Activated T-helper 9 cell treated with anti-CD3 and anti-CD28 coated beads, Interleukin-2, amount 50 U/mL, for 16 hours (primary cell): ENCODE measurements at places on chromosomes 13 and 19.

DNA sequence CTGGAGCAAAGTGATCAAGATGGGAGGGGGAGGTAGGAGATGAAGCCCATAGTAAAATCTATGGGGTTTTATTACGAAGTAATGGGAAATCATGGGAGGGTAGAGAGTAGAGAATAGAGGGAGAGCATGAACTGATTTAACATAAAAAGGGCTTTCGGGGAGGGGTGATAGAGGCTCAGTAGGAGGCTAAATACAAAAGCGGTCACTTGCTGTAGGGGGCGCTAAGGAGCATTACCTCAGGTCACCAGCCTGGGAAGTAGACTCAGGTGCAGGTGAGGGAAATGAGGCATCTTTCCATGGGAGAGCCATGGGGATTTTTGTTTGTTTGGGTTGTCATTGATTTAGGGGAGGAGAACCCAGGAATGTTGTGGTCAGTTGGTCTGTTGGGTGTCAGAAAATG lies 14.1 kb downstream of the KRTDAP start:
- no peak for DNase-seq

DNA sequence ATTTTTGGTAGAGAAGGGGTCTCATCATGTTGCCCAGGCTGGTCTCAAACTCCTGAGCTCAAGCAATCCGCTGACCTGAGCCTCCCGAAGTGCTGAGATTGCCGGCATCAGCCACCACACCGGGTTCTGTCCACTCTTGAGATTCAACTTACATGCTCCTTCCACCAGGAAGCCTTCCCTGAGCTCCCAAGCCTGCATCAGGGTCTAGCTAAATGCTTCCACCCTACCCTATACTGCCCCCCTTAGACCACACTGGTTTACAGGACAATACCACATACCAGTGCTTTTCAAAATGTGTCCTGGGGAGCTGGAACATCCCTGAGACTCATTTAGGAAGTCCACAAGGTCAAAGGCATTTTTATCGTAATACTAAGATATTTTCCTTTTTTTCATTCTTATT lies 15.1 kb upstream of the CACNG8 start:
- no peak for DNase-seq

GRCh38 chr19:30564551-30565011 lies 192.4 kb downstream of the ZNF536 start:
- DNase-seq = no peak

DNA sequence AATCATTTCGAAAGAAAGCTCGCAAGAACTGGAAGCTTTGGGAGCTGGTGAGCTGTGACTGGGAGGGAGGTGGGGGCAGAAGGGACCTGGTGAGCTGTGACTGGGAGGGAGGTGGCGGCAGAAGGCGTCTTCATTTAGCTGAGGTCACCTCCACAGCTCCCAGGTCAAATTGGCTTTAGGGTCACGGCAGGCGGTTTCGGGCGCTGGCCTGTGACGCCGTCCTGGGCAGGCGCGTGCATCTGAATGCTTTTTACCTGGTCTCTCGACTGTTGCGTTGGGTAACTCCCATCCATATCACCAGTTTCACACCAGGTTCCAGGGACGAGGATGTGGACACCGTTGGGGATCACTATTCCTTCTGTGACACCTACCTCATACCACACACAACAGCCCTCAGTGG lies 29.2 kb downstream of the C2CD4C start:
- DNase-seq = no peak

GRCh38 chr13:110216006-110216397 lies 91.0 kb downstream of the COL4A1 start:
- DNase-seq = no peak

GRCh38 chr13:49560270-49561061 lies 24.9 kb downstream of the RCBTB1 start:
- DNase-seq = no peak

GRCh38 chr13:33229446-33230177 lies 55.9 kb downstream of the STARD13 start:
- DNase-seq = no peak

DNA sequence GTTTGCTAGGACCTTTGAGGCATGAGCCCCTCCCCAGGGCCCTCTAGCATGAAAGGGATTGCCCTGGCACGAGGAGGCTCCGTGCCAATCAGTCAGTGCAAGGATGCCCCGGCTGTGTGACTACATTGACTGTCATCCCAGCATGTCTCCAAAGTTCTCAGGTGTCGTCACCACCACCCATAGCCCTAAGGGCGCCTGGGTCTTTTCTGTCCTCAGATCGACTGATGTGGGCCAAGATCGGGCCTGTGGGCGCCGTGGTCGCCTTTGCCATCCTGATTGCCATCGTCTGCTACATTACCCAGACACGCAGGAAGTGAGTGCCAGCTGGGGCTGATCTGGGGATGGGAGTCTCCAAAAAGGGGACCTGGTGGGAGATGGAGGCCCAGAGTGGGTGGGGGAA lies 18.4 kb downstream of the MAG start:
- DNase-seq = no peak
